ENCODE measurements at places on chromosomes 2 and 18. TPM values are rescaled to one million over a fixed set of nuclear protein-coding genes. Genes with fewer than 3 reads are reported as not detected.
A peak's percentile ranks its signal among the peaks of the same experiment; 100 is the strongest.

- DNase-seq, result no peak
Measured at GRCh38 chr18:10793730-10794370, 268.0 kb downstream of the NAPG start.

DNA sequence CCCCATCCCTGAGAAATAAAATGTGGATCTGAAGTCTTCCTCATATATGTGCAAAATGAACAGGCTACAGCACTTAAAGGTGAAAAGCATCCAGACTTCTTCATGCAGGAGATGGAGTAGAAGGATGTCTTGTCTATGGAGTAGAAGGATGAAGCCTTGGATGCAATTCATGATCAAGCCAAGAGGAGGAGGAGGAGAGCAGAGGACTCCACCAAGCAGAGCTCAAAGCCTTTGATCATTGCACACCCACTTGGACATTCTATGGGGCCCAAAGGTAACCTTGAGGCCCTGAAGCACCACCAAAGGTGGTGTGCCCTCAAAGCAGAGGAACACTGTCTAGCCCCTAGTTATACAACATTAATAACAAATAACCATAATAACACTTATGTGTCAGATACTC, 17.3 kb downstream of the ACMSD start:
- DNase-seq, result no peak

DNA sequence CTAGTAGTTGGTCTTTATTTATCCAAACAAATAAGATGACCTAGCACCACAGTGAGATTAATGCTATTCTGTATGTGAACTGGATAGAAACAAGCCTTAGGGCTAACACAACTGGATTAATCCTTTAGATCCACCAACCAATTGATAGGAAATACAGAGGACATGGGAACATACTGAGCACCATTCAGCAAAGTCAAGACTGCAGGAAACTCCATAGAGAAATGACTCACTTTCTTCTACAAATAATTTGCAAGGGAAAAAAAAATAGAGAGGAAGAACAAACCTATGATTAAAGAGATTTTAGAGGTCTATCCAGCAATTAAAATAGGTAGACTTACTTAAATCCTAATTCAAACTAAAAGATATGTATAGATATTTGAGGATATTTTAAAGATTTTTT, 23.9 kb downstream of the WDFY1 start:
- DNase-seq, result no peak

DNA sequence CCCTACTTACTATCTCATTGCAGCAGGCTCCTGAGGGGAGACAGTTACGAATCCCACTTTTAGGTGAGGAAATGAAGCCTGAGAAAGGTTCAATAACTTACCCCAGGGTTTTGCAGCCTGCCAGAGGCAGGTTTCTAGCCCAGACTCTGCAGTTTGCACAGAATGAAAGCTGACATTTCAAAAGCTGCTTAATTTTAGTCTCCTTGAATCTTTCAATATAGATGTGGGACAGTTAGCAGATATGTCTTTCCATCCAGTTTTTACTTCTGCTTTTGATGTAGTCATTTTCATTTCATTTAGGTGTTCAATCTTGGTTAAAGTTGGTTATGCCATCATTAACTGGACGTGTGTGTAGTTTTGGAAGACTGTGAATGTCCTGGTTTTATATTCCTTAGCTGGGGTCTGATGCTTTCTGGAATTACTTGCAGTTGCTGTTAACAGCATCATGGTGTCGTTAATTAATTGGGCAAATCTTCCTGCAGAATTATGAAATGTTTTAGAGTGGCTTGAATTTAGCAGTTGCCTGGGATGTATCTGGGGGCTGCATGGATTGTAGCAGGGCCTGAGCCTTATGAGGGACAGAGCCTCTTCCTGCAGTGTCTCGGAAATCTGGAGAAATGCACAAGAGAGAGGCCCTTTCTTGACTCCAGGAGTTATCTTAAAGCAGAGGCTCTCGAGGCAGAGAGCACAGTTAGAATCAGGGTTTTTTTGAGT, 100.8 kb downstream of the ZNF532 start:
- no peak for DNase-seq

DNA sequence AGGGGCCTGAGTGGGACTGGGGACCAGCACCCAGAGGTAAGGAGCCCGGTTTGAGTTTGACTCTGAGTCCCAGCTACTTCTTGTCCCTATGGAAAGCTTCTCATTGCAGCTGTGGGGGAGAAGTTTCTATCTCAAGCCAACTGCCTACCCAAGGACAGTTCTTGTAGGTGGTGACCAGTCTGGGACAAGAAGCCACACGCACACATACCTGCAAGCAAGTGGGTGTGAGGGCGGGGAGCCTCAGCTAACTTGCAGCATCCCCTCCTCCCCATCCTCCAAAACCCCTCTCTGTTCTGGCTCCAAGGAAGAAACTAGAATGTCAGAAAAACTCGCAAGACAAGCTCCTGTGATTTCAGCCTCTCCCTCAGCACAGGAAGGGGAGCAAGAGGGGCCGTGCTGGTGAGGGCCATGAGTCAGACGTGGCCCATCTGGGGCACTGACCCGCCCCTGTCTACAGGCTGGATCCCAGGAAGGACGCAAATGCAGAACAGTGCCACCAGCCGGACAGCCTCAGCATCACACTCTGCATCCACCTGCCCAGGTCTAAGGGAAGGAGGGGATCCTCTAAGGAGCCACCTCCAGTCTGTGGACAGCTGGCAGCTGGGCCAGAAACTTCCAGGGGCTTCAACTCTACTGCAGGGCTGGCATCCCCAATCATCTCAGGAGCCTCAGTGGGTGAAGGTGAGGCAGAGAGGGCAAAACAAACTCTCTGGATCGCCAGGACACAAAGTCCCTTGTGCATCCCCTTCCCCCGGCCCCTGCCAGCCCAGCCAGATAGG, 103.4 kb downstream of the TNS1 start:
- DNase-seq, result peak; percentile 83

DNA sequence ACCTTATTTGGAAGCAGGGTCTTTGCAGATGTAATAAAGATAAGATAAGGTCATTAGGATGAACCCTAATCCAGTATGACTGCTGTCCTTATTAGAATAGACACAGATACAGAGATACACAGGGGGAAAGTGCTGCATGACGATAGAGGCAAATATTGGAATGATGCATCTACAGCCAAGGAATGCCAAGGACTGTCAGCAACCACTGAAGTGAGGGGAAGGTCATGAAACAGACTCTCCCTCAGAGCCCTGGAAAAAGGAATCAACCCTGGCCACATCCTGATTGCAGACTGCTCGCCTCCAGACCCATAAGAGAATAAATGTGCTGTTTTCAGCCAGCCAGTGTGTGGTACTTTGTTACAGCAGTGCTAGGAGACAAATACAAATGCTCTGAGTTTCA, 14.8 kb downstream of the TMEM237 start:
- no peak for DNase-seq

GRCh38 chr18:12031846-12032245, 50.5 kb downstream of the IMPA2 start:
- peak; percentile 88 for DNase-seq

GRCh38 chr2:109231996-109232705, 103.1 kb downstream of the SH3RF3 start:
- DNase-seq, result no peak

GRCh38 chr2:219272995-219273394, 6.2 kb upstream of the DNAJB2 start:
- no peak for DNase-seq

DNA sequence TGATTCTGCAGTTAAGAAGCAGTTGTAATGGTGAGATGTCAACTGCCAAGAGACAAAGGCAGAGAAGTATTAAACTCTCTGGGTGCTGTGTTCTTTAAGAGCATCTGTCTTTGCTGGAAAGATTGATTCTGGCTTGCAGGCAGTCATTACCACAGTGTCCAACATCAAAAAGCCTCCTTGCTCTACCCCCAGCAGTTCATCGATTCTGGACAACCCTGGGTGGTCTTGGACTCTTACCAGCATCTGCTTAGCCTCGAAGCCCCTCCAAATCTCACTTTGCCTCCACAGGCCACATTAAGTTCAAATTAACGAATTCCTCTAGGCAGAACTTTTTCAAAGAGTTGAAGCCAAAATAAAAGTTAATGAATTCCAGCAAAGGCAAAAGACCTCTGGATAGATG, 1061.4 kb downstream of the TSN start:
- no peak for DNase-seq

DNA sequence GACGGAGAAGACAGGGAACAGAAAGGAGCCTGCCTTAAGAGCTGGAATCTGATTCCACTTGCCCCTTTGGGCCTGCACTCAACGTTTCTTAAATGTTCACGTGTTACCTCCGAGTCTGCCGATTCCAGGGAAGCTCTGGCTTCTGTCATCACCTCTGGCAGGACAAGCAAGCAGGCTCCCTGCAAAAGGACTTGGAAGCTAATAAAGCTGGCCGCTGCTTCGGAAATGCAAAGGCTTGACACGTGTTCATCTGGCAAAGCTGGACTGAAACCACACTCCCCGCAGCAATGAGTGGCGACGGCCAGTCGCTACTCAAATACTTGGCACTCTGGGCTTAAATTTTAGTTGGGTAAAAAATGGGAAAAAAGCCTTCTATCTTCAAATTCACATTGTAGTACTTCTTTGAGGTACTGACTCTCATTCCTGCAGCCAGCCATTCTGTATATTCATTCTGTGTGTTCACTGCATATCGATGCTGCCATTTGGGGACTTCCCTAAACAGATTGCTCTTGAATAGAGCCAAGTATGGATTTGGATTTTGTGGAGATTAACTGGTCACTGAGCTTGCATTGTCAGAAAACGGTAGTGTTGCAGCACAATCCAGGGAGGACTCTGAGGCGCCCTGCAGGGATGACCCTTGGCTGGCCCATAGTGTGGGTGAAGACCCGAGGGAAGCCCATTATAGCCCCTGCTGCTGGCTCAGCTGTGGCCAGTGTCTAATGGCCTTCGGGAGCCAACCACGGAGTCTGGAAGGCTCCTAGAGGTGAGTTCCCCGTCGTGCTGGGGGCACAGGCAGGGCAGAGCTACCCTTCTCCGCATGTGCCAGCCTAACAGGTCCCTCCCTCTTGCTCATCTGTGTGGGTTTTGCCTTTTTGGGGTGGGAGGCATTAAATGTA, 231.5 kb downstream of the PRKCE start:
- peak; percentile 83 for DNase-seq

DNA sequence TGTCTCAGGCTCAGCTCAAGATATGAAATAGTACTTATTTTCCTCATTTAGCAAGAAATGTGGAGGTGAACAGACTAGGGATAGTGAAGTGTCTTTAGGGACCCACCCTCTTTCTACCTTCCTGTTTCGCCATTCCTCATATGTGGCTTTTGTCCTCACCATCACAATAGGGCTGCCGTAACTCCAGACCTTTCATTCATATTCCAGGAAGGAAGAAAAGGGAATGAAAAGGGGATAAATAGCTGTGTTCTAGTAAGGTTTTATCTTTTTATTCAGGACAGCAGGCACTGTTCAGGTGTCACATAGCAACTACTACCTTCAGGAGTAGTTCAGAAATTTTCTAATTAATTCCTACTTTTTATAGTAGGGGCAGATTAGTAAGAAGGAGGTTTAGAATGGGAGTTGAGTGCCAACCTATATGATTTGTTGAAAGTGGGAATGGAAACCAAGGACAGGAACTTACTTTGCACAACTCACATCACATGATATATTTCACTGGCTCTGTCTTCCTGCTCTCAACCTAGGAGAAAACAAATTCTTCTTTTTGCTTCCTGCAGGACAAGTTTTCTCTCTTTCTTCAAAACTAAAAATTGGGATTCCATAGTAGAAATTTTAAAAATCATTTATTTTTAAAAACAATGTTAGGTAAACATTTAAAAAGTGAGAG, 36.0 kb upstream of the HDAC4 start:
- DNase-seq, result no peak

- DNase-seq, result peak; percentile 24
Measured at GRCh38 chr2:223488814-223489213, 113.3 kb downstream of the SCG2 start.

- no peak for DNase-seq
Measured at GRCh38 chr2:12678186-12678585, 38.5 kb upstream of the TRIB2 start.

VIL1 gene
- not detected for total RNA-seq

HOXD4 gene
- not detected for total RNA-seq

DUSP2 gene
- total RNA-seq, result 1.4 TPM

SLC5A7 gene
- total RNA-seq, result not detected

DES gene
- total RNA-seq, result 4.7 TPM

ALPP gene
- total RNA-seq, result not detected
